ENCODE measurements at places on chromosomes 3 and 15.

DNA sequence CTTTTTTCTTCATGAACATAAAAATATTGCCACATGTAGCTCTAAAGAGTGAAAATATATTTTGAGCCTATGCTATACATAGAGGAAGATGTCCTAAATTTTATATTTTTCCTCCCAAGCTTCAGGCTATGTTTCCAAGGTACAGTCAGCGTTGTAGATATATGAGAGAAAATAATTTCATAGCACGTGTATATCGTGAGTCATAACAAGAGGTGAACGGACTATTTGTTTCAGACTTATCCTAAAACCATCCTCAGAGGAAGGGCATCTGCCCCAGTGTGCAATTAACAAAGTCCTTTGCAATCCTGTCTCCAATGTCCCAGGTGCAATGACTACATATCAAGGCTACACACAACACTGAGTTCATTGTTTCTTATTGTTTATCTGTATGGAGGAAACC lies 177.3 kb upstream of the ARRDC4 start:
- no peak for DNase-seq

GRCh38 chr15:59792359-59792758 lies 103.2 kb upstream of the BNIP2 start:
- DNase-seq, result no peak

- DNase-seq, result no peak
Measured at GRCh38 chr3:14846226-14846880, 27.6 kb downstream of the FGD5 start.

DNA sequence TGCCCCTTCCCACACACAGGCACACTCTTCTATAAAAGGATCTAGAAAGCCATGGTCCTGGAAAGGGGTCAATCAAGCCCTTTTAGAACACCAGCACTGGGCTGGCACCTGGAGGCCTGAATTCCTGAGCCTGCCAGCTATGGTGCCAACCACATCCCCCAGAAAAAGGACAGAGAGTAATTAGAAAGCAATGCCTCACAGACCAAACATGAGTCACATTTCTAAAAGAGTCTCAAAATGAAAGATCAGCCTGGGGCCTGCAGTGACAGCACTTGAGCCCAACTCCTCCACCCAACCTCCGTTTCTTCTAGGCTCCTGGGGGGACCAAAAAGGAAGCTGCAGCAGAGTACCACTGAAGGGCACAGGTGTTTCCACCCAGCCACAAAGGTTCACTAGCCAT lies 14.1 kb downstream of the MYLK start:
- no peak for DNase-seq

DNA sequence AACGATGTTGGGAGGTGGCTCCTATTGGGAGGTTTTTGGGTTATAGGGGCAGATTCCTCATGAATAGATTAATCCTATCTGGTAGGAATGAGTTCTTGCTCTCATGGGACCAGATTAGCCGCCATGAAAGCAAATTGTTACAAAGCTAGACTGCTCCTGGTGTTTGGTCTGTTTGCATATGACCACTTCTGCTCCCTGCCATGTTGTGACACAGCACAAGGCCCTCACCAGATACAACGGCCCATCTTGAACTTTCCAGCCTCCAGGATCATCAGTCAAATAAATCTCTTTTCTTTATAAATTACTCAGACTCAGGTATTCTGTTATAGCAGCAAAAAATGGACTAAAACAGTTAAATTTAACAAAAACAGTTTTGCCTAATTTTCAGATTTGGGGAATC lies 34.4 kb downstream of the TRIM42 start:
- DNase-seq, result no peak

Measured in stimulated activated CD8-positive, alpha-beta memory T cell treated with anti-CD3 and anti-CD28 coated beads, Interleukin-4, amount 100 ng/mL, for 1 hour (primary cell).